ENCODE measurements at places on chromosomes 5 and 9.
A peak's percentile ranks its signal among the peaks of the same experiment; 100 is the strongest.

- no peak for DNase-seq
Measured at GRCh38 chr9:8651846-8652215, 852.3 kb upstream of the DMAC1 start.

DNA sequence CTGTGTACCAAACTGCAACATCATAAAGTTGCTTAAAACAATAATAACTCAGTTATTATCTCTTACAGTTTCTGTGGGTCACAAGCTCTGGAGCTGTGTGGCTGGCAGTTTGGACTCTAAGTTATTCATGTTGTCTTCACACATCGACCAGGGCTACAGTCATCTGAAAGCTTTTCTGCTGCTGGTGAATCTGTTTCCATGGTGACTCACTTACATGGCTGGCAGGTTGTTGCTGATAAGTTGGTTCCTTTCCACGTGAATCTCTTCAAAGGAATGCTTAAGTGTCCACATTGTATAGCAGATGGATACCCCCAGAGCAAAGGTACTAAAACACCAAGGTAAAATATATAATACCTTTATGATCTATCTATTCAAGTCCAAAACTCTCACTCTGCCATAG, 44.8 kb upstream of the CYLC2 start:
- no peak for DNase-seq

DNA sequence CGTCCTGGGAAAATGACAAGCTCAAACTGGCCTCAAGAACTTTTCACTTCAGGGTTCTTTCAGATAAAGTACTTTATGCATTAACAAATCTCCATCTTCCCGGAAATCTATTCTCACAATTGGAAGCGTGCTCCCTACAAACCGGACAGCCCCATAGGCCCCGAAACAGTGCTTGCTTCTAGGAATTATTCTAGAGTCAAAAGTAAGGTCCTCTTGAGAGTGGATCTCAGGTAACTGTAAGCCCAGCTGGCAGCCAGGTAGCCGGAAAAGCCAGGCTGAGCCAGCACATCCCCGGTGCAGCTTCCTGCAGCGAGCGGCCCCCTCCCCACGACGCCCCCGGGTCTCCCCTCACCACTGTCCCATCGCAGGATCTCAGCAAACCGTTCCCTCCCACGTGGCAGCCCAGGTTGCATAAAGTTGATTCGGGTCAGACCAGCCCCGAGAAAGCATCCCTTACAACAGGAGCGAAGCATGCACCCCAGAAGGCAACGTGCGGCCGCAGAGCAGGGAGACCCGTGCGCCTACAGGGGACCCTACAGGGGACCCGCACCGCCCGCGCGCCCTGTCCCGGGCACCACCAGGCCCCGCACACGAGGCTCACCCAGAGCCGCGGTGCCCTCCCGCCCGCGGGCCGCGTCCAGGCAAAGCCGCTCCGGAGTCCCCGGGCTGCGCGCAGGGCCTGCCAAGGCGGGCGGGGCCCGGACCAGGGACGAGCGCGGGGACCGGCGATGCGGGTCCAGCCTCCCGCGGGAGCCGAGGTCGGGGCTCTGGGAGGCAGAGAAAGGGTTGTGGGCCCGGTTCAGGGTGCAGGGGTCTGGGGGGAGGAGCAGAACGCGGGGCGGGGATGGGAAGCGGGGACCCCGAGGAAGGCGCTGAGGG, 920 bp downstream of the LPCAT1 start:
- no peak for DNase-seq

DNA sequence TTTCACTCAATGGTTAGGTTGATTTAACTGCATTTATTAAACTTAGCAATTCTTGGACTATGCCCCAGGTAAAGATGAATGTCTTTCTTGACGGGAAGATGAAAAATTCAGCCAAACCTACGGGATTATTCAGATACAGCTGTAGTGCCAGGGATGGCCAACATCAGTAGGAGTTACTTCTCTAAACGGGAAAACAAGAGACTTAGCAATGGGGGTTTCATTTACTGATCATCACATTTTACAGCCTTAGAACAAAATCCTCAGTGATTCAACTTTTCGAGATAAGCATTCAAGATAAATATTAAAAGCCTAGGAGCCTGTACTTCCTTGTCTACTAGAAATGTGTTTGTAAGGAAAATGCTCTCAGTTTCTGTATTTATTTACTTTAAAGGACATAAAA, 46.1 kb downstream of the S1PR3 start:
- no peak for DNase-seq

GRCh38 chr9:91781906-91782305, 168.1 kb downstream of the ROR2 start:
- DNase-seq = no peak

GRCh38 chr5:165626161-165626560, 2120.7 kb downstream of the MAT2B start:
- no peak for DNase-seq

DNA sequence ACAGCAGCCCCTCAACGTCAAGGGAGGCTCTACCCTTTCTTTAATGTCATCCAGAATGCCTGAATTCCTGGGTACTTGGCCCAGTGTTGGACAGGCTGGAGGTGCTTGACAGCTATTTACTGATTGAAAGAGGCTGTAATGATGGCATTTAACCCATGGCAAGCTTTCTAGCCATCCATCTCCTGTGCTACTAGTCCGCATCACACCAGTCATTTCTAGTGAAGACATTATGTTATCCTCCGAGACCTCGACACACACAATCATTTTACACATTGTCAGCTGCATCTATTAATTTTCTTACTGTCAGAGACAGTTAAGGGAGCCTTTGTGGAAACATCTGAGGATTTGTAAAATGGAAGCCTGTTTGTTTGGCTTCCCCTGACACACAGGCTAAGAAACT, 149.3 kb upstream of the FSTL4 start:
- DNase-seq = no peak

GRCh38 chr9:78438211-78438610, 141.3 kb downstream of the PSAT1 start:
- no peak for DNase-seq

GRCh38 chr9:134491856-134492255, 149.7 kb upstream of the COL5A1 start:
- DNase-seq = no peak

DNA sequence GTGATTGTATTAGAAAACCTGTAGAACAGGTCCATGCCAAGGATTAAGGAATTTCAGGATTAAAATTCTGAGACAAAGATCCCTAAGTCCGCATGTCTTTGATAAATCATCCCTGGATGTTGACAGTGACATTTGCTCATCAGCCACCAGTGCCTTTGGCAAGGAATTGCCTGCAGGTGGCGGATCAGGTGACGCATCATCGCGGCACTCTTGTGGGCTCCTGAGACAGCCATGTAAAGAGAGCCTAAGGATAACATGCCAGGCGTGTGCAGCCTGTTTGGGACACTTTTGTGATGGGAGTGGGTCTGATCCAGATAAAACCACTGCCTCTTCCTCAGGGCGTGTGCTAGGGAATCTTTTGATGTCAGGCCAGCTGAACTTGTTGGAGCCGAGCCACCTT, 40.6 kb downstream of the ADCY2 start:
- DNase-seq = no peak

- DNase-seq = peak; percentile 20
Measured at GRCh38 chr5:131794586-131794985, 2.2 kb downstream of the FNIP1 start.

GRCh38 chr5:59598547-59598874, 295.0 kb downstream of the PDE4D start:
- no peak for DNase-seq

DNA sequence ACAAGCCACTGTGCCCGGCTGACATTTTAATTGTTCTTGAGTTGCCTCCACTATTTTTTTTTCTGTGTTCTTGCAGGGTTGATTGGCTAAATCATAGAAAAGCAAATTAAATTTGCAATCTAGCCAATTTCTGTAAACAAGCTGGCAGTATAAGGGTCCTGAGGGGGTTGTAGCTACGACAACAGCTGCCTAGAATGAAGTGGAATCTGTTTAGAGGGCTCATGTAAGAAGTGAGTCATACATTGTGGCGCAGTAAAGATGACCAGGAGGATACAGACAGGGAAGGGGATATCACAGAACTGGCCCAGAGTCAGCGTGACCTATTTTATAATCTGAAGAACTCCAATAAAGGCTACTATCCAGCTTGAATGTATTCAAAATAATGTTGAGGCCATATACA, 82.2 kb upstream of the TLE1 start:
- no peak for DNase-seq

DNA sequence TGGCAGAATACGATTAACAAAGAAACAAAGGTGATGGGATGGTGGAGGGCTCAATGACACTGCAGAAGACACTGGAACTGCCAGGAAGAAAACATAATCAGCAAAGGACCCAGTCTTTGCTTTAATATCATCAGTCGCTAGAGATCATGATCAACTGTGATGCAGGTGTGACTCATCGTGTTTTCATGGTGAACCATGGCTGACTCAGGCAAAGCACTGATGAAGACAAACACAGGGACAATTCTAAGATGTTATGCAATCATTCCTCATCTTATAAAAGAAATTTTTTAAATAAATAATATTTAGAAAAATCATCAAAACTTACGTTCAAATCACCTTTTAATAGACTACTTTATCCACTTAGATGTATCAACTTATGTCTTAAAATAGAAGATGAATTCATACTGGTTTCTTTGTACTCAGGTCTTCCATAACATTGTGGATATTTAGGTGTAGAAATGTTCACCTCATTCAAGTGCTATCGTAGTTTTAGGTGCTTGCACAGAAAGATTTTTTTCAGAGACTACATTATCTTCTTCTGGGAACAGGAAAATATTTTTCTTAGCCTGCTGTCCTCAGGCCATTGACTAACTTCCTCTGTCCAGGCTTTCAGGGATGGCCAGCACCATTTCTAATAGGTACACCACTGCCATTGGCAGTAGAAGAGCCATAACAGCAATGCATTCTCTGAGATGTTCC, 673.4 kb upstream of the MEF2C start:
- DNase-seq = no peak

- DNase-seq = no peak
Measured at GRCh38 chr9:81566074-81566698, 123.2 kb downstream of the TLE1 start.

DNA sequence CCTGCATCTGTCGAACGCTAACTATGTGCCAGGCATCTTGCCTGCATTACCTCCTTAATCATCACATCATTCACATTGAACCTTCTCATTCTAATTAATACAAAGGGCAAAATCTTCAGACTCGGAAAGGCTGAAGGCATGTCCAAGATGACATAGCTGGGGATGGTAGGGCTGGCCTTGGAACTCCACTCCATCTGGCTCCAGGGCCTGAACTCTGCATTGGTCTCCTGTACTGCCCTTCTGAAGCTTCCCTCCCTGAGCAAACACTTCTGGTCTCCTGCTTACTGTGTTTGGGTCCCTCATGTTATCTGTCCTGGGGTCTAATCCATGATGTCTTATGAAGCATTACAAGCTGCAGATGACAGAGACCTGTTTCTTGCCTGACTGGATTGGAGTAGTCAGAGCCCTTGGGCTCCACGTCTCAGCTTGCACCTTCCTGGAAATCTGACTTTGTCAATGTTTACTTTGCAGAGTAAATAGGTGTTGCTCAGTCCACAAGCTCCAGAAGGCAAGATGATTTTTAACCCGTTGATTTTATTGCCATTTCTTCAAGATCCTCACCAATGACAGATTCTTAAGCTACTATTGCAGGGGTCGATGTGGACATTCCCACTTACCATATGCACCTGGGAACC, 106.1 kb downstream of the GALNT10 start:
- no peak for DNase-seq

DNA sequence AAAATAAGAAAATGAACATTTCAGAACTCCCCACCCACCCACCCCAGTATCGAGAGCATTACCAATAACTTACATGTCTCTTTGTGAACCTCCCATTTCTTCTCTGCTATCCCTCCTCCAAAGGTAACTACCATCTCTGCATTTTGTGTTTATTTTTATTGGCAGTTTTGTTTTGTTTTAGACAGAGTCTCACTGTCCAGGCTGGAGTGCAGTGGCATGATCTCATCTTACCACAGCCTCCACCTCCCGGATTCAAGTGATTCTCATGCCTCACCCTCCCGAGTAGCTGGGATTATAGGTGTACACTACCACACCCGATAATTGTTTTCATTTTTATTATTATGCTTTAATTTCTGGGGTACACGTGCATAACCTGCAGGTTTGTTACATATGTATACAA, 21.7 kb upstream of the GLIS3 start:
- no peak for DNase-seq

- DNase-seq = no peak
Measured at GRCh38 chr5:32866138-32866537, 155.0 kb downstream of the NPR3 start.

GRCh38 chr5:53508125-53508524, 27.7 kb downstream of the FST start:
- DNase-seq = no peak

DNA sequence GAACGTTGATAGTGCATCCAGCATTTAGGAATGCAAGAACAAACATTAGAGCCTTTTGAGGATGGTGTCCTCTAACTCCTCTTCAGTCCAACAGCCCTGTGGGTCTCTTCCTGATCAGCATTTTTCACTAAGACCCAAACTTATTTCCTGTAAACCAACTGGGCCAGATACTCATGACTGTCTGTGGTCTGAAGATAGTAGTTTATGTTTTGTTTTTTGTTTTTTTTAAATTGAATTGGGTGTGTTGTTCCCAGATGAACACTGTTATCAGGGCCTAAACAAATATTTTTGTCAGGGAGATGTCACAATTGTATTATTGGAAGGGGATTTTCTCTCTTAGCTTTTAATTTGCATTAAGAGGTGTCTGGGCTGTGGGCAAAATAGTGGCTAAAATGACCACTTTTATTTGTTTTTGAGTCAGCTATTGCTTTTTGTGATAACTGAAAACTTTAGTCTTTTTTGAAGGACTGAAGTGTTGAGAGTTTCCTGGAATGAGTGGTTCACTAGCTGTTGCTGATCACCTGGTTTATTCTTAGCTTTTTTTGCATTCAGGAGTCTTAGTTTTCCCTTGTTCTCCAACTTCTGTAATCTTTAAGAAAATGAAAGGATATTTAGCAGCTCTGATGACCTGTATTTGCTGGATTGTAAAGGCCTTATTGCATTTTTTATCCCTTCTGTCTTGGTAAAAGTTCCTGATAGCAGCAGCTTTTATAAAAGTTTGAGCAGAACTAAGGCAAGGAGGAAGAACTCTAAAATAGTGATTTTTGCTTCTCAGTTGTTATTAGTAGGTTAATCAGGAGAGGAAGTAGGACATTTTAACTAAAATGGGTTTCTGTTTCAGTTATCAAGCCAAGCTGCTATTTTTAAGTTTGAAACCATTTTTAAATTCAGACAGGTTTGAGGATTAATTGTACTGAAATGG, 5.5 kb downstream of the MAN2A1 start:
- peak; percentile 33 for DNase-seq

- DNase-seq = peak; percentile 13
Measured at GRCh38 chr5:55821731-55822512, 29.2 kb upstream of the IL31RA start.

DNA sequence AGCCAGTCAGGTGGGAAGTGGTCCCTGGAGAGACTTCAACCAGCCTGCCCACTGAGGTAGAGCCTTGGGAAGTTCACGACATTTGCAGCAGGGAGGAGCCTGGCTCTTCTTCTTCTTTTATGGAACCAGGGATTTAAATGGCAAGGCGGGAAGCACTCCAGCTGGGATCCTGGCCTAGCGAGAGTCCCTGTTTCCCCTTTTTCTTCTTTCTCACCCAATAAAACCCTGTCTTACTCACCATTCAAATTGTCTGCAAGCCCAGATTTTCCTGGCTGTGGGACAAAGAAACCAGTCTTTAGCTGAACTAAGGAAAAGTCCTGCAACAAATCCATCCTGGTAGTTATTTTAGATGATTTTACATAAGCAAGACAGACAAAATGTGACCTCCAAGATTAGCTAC, 503.7 kb downstream of the CDH10 start:
- DNase-seq = no peak

- no peak for DNase-seq
Measured at GRCh38 chr5:97714424-97714823, 531.4 kb upstream of the RIOK2 start.
